ENCODE measurements at places on chromosomes 5 and 9. TPM values are rescaled to one million over a fixed set of nuclear protein-coding genes. Genes with fewer than 3 reads are reported as not detected.

DNA sequence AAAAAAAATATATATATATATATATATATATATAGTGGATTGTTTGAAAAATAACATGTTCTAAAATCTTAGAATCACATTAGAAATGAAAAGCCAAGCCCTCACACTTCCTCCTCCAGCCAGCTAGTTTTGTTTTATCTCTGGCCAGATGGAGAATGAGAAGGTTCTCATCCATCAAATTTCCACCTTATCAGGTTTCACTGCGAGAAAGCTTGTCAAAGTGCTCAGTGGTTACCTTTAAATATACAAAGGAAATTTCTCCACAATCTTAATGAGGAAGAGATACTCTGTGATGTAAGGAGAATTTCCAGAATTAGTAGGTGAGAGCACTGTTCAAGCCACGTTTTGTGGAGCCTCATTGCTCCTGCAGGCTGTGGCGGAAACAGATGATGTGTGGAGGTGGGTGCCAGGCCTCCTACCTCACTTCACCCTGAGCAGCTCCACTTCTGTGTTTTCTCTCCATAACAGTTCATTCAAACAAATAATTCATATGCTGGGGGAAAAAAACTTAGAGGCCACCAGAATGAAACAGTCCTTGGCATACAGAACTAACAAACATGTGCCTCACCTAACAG lies 71.9 kb downstream of the CDK5RAP2 start:
- H3K27ac ChIP-seq, result no peak overlapping the region
- peaks cover 54% of the 10 kb centered on the region for H3K36me3 ChIP-seq
- no peaks in the 10 kb centered on the region for H3K4me1 ChIP-seq
- H3K4me3 ChIP-seq, result no peak overlapping the region
- H3K27me3 ChIP-seq, result no peaks in the 10 kb centered on the region
- DNase-seq, result no peak

The LRRC70 gene
- 3.9 TPM for polyA plus RNA-seq

DNA sequence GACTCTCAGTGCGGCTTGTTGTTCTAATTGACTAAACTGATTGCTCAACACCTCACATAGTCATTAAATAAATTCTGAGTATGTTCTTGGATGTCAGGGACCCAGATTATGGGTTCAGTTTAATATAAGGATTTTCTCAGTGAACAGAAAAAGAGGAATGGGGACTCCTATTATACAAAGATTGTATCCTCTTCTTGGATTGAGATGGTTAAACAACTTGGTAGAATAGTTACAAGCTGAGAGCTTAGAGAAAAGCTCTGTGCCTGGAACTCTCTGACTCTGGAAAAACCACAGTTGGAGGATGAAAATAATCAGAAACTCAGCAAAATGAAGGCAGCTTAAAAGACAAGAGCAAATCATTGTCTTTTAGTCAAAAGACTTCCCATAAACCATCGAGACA lies 30.5 kb downstream of the ANKRA2 start:
- no peaks in the 10 kb centered on the region for H3K36me3 ChIP-seq
- no peak for DNase-seq
- no peak overlapping the region for H3K27ac ChIP-seq

GRCh38 chr5:132181011-132181629 lies 46.5 kb downstream of the P4HA2 start:
- peaks cover 19% of the 10 kb centered on the region for H3K4me1 ChIP-seq
- no peak overlapping the region for H3K27ac ChIP-seq
- H3K36me3 ChIP-seq, result no peaks in the 10 kb centered on the region
- no peak overlapping the region for H3K4me3 ChIP-seq
- no peak for DNase-seq
- H3K27me3 ChIP-seq, result no peaks in the 10 kb centered on the region

DNA sequence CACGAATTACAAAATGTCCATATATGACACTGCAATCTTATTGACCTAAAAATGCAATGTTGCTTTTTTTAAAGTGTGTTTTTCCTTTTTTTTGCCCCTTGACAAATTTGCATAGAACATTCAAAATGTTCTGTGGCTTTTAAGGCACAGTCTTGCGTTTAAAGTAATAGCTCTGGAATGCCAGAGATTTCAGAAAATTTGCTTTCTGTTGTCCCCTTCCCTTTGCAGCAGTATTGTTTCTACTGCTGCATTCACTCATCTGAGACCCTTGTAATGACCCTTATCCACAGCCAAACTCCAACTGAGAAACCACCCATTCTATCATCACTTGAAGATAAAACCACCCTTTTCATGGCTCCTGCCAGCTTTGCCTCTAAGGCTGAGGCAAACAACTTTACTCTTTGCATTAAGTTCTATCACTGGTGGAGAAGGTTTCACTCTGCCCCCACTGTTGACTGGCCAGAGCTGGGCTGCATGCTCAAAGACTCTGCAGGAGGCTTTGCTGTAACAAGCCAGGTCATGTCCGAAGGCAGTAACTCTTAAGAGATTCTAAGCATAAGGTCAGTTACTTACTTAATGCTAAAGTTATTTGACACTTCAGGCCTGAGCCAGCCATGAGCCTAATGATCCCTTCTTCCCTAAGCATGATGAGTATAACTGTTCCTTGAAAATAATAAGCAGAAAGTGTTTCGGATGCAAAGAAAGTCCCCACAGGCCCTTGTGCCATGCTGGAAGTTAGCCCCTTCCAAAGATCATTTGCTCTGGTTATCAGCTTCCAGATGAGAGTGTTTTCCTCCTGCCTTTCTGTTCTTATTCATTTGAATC lies 101.9 kb downstream of the CD180 start:
- H3K27ac ChIP-seq, result no peak overlapping the region
- no peak for DNase-seq

DNA sequence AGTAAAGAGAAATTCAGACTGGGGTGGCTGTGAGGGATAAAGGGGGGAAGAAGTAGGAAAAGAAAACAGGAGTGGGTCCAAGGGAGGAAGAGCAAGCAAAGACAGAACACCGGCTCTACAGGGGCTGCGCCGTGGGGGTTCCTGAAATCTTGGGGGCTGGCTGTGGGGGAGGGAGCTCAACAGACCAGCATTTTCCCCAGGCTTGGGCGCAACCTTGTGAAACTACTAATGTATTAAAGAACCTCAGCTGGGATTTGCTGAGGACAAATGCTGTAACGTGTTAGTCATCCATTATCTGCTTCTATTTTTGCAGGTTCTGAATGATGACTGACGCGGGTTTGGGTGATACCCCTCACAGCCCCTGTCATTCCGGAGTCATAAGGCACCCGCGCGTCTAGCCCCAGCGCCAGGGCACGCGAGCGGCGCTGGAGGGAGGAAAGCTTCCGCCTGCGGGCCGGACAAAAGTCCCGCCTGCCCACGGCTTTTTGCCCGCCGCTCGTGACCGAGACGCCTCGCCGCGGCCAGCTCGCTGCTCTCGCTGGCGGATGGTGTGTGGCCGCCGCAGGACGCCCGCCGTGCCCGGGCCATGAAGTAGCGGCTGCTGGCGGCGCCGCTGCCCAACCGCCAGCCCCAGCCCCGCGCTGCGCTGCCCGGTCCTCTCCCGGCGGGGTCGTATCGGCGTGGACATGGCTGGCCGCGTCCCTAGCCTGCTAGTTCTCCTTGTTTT lies 110.6 kb downstream of the PAM start:
- H3K27me3 ChIP-seq, result peaks cover 20% of the 10 kb centered on the region
- peaks cover 8% of the 10 kb centered on the region for H3K36me3 ChIP-seq
- H3K4me3 ChIP-seq, result peak overlapping the region; percentile 41
- peak overlapping the region; percentile 81 for H3K27ac ChIP-seq

The EXOSC3 gene
- polyA plus RNA-seq, result 35.3 TPM

The IFNB1 gene
- not detected for polyA plus RNA-seq

DNA sequence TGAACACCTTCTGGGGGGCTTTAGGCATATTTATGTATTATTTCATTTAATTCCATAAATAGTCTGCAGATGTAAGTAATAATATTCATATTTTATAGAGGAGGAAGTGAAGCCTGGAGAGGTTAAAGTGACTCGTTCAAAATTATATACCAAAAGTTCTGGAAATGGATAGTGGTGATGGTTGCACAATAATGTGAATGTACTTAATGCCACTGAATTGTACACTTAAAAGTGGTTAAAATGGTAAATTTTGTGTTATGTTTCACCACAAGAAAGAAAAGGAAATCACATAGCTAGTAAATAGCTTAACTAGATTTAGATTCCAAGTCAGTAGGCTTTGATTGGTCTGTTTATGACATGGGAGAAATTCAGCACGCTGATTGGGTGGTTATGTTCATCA lies 13.0 kb upstream of the TMEFF1 start:
- H3K4me3 ChIP-seq, result no peak overlapping the region
- H3K27me3 ChIP-seq, result no peaks in the 10 kb centered on the region
- H3K36me3 ChIP-seq, result no peaks in the 10 kb centered on the region
- H3K27ac ChIP-seq, result no peak overlapping the region

Data from spleen (tissue), 13 donors.